Activated gamma-delta T cell (primary cell): ENCODE measurements at places on chromosomes 1 and 21.

- no peak for DNase-seq
These were observed 3.9 kb upstream of the ZBED6 start for GRCh38 chr1:203791498-203791897.

DNA sequence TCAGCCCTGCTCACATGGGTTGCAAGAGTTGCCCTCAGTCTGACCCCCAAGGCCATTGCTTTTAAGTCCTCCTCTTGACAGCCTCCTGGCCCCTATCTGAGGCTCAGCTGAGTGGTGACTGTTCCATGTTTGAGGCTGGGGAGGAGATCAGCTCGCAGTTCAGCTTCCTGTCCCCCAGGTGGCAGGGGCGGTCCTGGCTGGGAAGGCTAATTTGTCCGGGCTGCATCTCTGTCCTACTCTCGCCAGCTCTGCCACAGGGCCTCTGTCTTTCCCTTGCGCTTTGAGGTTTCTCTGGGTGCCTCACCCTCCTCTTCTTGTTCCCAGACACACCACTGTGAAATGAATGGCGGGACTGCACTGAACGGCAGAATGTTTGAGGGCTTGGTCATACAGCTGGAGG is 157.3 kb downstream of the KCNJ6 start:
- no peak for DNase-seq

DNA sequence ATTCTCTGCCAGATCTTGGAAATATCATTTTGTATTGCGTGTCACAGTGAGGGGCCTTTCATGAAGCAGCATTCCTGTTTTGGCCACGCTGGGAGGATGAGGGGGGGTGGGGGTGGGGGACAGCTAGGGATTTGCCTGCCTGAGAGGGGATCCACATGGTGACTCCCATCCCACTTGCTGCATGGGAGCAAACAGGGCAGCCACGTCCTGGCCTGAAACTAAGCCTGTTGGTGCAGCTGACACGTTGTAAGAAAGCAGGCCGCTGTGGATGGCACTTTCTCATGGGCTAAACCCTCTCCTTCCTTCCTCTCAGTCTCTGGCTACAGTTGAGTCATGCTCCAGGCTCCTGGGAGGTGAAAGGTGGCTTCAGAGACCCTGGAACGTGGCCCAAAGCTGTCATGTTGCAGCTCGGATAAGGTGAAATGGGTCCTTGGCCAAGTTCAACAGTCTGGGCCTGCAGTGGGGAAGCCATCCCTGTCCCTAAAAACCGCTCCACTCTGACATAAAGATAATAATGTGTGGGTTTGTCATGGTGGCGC is 346.7 kb upstream of the VAMP3 start:
- no peak for DNase-seq

DNA sequence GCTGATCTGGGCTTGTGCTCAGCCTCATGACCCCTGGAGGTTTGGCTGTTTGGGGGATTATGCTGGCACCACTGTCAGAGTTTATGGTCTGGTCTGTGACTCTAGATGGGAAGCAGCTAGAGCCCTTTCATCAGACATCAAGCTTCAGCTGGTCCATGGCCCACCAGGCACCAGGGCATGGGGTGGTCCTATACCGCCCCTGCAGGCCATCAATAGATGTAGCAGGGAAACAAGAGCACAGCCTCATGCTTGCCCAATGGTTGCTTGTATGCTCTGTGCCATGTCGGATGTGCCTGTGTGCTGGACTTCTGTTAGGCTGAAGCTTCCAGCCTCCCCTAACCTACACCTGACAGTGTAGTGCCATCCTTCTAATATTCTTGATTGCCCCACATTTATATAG is 71.1 kb upstream of the CD34 start:
- DNase-seq: no peak

DNA sequence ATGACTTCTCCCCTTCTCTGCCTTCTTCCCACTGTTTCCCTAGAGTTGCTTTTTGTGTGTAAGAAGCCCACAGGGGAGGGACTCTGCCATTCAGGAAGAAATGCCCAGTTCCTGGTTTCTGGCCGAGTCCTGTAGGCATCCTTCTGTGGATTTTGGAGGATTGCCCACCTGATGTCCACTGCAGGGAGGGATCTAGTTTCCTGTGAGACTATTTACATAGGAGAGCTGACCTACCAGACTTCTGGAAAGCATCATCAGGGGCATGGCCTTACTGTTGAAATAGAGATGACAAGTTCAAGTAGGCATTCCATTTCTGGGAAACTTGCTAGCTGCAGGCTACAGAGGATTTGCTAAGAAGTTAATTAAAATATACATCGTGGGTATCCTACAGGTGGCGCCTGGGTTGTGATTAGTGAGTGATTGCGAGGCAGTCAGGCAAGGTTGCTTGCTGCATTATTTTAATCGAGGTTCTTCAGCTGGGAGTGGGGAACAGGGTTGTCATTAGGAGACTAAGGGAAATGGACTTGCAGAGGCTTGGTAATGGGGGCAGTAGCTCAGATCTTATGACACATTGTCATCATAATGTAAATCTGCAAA is 148.7 kb downstream of the HHAT start:
- DNase-seq: no peak

DNA sequence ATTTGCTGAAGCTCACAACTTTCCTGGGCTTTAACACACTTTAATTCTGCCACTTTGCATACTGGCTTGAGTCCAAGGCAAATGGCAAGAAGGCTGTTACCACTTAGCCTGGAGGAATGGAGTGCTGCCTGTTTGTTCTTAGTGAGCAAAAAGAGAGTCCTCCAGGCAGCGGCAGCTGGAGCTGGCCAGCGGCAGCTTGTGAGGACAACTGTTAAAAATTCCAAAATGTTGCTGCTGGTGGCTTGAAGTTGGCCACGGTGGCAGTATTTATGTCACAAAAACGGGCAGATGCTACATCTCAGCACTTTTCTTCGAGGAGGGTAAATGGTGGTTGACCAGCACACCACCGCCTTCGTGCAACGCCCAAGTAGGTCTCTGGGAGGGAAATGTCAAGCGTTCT is 27.3 kb downstream of the STPG1 start:
- no peak for DNase-seq

GRCh38 chr1:109412551-109412950 is 13.7 kb downstream of the PSMA5 start:
- no peak for DNase-seq

GRCh38 chr1:167246971-167247370 is 26.3 kb downstream of the POU2F1 start:
- no peak for DNase-seq

GRCh38 chr1:69940231-69940630 is 265.1 kb downstream of the LRRC40 start:
- DNase-seq: no peak

DNA sequence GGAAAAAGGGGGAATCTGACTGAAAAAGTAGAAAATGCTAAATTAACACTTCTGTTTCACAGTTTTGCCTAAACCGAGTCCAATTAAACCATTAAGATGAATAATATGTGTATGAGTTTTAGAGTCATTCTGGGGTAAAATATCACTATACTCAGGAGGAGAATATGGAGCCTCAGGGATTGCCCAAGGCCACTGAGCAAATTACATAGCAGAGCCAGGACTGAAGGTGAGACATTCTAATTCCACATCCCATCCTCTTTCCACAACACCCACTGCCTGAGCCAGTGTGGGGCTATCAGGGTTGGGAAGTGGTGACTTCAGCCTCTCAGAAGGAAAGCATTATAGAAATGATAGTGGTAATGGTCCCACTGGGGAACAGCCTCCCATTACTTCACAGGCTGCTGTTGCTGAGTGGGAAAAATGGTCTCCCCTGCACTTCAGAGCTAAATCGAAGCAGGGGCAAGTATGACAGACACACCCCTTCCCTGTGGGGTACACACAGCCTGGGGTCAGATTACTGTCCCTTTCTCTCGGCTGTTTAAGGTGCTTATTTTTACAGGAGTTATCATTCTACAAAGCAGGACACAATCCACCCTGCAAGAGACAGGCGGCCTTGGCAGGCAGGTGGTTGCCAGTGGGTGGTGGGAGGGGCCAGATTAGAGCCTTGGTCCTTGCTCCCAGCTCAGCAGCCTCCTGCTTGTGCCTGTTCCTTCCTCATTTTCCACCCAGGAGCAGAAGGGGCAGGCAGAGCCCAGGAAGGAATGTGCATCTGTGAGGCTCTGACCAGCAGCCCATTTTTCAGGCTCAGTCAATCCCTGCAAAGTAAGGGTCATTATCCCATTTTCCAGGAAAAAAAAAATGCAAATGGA is 9.5 kb upstream of the BCAR3 start:
- DNase-seq: no peak

- no peak for DNase-seq
These were observed 25.1 kb downstream of the RRP1B start for GRCh38 chr21:43684424-43684823.

GRCh38 chr1:36166136-36166535 is 10.2 kb downstream of the MAP7D1 start:
- no peak for DNase-seq

DNA sequence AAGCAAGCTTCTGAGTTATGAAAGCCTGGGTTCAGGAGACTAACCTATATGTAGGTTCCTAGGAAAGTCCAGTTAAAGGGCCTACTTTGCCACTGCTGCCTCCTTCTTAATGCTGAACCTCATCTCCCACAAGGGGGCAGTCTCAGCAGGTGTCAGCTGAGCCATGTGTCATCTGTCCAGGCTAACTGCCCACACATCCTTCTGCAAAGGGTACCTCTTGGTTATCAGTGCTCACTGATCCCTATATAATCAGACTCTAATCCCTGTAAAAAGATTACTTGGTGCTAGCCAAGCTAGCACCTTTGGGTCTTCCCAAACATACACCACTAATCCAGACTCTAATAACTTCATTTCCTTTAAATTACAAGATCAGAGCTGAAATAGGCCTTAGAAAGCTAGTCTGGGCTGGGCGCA is 9.0 kb downstream of the PRDX1 start:
- no peak for DNase-seq

GRCh38 chr21:44920694-44921604 is at the start of gene ITGB2:
ITGB2 (minus strand) TSS chr21:44920899; CDS start chr21:44910782, 10,117 bp downstream.
- DNase-seq: no peak

GRCh38 chr1:3504151-3504821 is 49.8 kb downstream of the ARHGEF16 start:
- no peak for DNase-seq

DNA sequence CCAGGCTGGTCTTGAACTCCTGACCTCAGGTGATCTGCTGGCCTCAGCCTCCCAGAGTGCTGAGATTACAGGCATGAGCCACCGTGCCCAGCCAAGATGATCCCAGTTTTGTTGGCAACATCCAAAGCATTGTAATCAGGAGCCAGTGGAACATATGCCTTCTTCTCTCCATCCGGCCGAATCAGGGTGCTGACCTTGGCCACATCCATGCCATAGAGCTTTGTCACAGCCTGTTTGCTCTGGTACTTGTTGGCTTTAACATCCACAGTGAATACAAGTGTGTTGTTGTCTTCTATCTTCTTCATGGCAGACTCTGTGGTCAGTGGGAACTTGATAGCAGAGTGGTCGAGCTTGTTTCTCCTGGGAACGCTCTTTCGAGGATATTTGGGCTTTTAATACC is 17.1 kb downstream of the TNFRSF8 start:
- no peak for DNase-seq

DNA sequence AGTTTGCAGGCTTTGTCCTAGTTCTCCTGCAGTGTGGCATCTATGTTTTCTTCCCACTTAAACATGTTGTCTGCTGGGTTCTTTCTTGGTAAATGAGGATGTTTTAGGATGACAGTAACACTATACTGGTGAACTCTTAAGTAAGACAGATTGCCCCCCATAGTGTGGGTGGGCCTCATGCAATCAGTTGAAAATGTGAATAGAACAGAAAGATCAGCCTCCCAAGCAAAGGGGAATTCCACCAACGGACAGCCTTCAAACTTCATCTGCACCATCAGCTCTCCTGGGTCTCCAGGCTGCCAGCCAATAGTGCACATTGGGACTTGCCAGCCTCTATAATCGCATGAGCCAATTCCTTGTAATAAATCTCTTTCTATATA is 10.7 kb upstream of the TARBP1 start:
- no peak for DNase-seq

DNA sequence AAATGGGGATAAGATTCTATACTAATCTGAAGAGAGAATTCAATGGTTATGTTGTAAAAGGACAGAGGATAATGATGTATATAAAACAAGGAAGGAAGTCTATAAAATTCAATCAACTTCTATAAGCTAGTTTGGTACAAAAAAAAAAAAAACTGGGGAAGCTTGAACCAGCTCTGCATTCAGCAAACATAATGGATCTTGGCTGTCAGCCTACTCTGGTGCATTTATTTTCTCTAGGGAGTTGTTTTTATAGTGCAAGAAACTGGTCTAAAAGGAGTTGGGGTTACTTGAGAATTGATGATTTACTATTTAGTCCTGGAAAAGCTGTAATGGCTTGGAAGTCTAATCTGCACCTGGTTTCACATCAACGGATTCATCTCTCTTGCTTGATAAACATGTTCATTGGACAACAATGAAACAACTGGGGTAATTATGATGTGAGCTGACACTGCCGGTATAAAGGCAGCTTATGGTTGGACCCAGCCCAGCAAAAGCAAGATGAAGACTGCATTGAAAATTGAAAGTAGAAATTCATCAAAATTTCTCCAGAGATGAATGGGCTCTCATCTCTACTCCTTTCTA is 199.4 kb upstream of the NRIP1 start:
- DNase-seq: no peak

GRCh38 chr1:87684713-87685205 is 356.1 kb downstream of the LMO4 start:
- no peak for DNase-seq

DNA sequence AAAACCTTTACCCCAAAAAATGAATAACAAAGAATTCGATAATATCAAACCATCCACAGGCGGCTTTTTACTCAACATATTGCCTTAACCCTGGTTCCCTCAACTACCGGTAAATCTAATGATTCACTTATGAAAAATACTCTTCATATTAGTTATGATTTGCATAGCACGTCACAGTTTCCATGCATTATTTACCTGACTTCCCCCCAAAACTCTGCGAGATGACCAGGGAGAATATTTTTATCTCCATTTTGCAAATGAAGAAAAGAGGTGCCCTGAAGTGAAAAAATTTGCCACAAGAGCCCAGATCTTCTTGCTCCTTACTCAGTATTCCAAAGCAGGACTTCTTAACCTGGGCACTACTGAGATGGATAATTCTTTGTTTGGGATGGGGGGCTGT is 2.9 kb downstream of the JAK1 start:
- DNase-seq: no peak

- DNase-seq: no peak
These were observed 119.2 kb downstream of the GALNT2 start for GRCh38 chr1:230186003-230186863.

GRCh38 chr1:45660336-45660735 is 26.0 kb downstream of the GPBP1L1 start:
- DNase-seq: no peak

DNA sequence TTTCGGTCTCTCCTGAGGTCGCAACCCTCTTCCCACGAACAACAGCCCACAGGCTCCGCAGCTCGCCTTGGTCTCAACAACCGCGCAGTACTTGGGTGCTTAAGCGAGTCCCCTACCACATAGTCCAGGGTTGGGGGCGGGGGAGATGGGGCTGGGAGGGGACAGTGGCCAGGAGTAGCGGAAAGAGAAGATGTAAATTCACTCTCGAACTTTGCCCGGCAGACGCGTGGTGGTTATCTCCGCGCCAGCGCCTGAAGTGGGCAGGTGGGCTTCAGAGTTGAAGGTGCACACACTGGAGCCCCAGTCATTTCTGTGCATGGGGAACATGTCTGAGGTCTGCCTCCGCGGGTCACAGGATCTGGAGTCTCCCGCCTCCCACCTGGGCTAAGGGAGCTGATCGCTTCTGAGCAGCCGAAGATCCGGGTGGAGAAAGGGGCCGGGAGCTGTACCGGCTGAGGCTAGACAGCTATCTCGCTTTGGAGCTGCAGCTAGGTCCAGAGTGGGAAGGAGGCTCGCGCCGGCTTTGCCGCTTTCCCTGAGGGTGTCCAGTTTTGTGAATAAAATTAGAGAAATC is 4.3 kb upstream of the FOXD2 start:
- no peak for DNase-seq

GRCh38 chr1:202802034-202802433 is 6.2 kb downstream of the KDM5B start:
- DNase-seq: no peak
